ENCODE measurements at places on chromosomes 12 and 14. TPM values are rescaled to one million over a fixed set of nuclear protein-coding genes. Genes with fewer than 3 reads are reported as not detected.

PKP2 gene
- 8.5 TPM for total RNA-seq

DLK1 gene
- total RNA-seq = not detected

- peak overlapping the region; percentile 74 for H3K27ac ChIP-seq
- no peaks in the 10 kb centered on the region for H3K36me3 ChIP-seq
- H3K4me3 ChIP-seq = no peak overlapping the region
Observed at GRCh38 chr12:22051114-22051698, 5.2 kb downstream of the CMAS start.

DNA sequence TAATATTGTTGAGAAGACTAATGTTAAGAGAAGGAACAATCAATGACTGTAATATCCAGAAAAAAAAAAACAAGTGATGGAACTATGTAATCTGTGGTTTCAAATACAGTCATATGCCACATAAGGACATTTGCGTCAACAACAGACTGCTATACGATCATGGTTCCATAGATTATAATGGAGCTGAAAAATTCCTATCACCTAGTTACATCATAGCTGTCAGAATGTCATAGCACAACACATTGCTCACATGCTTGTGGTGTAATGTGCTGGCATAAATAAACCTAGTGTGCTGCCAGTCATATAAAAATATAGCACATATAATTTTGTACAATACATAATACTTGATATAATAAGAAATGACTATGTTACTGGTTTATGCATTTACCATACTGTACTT lies 653.5 kb downstream of the TRHDE start:
- H3K27ac ChIP-seq = no peak overlapping the region
- no peak for DNase-seq
- no peaks in the 10 kb centered on the region for H3K27me3 ChIP-seq
- H3K4me1 ChIP-seq = no peaks in the 10 kb centered on the region
- no peaks in the 10 kb centered on the region for H3K36me3 ChIP-seq
- H3K4me3 ChIP-seq = no peak overlapping the region

GRCh38 chr12:113050795-113051194 lies 5.7 kb upstream of the DTX1 start:
- no peak overlapping the region for H3K4me3 ChIP-seq
- no peaks in the 10 kb centered on the region for H3K4me1 ChIP-seq
- no peaks in the 10 kb centered on the region for H3K27me3 ChIP-seq
- DNase-seq = no peak

DNA sequence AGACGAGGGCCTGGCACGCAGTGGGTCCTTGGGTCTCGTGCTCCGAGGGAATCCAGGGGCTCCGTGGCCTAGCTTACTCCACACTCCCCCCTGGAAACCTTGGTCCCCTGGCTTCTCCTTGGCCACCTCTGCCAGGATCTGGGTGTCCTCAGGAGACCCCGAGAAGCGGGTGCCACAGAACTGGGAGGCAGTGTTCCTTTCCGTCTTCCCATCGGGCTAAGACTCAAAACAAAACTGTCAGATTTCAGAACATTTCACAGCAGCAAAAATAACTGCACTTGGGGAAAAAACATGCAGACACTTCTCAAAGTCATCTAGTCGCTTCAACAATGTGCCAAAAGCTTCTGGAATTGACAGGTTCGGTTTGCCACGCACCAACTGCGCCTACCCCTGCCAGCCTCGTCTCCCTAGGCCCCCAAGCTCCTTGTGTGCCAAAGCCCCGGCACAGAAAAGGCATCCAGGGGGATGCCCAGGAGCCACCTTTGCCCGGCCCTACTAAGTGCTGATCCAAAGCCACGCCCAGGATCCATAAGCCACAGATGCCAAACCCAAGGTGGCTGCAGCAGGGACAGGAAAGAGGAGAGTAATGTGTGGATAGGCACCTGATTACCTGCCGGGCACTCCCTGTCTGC lies 58.4 kb upstream of the DIO3 start:
- no peaks in the 10 kb centered on the region for H3K27me3 ChIP-seq
- no peaks in the 10 kb centered on the region for H3K36me3 ChIP-seq
- no peak overlapping the region for H3K27ac ChIP-seq
- H3K4me1 ChIP-seq = no peaks in the 10 kb centered on the region
- H3K4me3 ChIP-seq = no peak overlapping the region

- no peak for DNase-seq
- H3K4me1 ChIP-seq = peaks cover 20% of the 10 kb centered on the region
- H3K36me3 ChIP-seq = peaks cover 6% of the 10 kb centered on the region
- peak overlapping the region; percentile 98 for H3K4me3 ChIP-seq
- H3K27me3 ChIP-seq = no peaks in the 10 kb centered on the region
- H3K27ac ChIP-seq = peak overlapping the region; percentile 100
Observed at GRCh38 chr14:49895480-49895879, 2.6 kb downstream of the ARF6 start.

DNA sequence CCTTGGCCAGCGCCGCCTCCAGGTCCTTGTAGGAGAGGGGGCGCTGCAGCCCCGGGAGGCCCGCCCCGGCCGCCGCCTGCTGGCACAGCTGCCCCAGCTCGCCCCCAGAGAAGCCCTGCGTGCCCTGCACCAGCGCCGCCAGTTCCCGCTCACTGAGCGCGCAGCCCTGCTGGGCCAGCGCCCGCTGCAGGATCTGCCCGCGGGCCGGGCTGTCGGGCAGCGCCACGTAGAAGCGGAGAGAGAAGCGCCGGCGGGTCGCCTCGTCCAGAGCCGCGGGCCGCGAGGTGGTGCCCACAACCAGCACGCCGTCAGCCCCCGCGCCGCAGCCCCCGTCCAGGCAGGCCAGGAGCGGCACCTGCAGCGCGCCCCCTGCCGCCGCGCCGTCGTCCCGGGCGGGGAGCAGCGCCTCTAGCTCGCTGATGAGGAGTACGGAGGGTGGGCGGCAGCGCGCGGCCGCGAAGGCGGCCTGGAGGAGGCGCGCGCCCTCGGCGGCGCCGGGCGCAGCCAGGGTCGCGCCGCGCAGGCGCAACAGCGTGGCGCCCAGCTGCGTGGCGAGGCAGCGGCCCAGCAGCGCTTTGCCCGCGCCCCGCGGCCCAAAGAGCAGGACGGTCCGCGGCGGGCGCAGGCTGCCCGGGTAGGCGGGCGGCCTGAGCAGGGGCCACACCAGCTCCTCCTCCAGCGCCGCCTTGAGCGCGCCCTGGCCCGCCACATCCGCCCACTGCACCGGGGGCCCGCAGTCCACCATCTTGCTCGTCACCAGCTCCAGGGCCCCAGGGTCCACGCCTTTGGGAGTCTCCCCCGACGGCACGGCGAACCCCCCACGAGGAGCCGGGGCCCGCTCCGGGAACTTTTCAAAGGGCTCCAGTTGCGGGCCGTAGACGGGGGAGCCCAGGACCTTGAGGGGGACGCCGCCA lies 27.7 kb downstream of the FIGNL2 start:
- H3K36me3 ChIP-seq = no peaks in the 10 kb centered on the region
- peaks cover 72% of the 10 kb centered on the region for H3K27me3 ChIP-seq
- peaks cover 8% of the 10 kb centered on the region for H3K4me1 ChIP-seq
- DNase-seq = no peak

DNA sequence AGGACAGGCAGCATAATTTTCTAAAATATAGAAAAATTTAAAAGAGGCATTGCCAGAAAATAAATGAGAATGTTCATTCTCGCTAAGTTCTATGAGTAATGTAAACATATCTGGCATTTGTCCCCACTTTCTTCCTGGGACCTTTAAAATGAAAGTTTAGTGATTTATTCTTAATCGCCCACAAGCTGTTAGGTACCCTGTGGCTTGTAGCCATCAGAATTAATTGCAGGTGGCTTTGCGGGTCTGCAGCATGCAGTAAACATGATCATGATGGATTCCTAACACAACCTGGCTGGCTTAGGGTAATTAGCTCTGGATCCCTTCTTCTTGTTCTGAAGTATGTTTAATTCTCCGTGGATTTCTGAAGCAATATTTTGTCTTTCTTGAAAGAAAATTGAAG lies 103.5 kb upstream of the FRMD6 start:
- H3K27me3 ChIP-seq = no peaks in the 10 kb centered on the region
- no peak for DNase-seq
- H3K27ac ChIP-seq = no peak overlapping the region

- H3K27ac ChIP-seq = no peak overlapping the region
- H3K4me3 ChIP-seq = no peak overlapping the region
- no peak for DNase-seq
- no peaks in the 10 kb centered on the region for H3K4me1 ChIP-seq
Observed at GRCh38 chr14:98578204-98578603, 693.8 kb downstream of the BCL11B start.

DNA sequence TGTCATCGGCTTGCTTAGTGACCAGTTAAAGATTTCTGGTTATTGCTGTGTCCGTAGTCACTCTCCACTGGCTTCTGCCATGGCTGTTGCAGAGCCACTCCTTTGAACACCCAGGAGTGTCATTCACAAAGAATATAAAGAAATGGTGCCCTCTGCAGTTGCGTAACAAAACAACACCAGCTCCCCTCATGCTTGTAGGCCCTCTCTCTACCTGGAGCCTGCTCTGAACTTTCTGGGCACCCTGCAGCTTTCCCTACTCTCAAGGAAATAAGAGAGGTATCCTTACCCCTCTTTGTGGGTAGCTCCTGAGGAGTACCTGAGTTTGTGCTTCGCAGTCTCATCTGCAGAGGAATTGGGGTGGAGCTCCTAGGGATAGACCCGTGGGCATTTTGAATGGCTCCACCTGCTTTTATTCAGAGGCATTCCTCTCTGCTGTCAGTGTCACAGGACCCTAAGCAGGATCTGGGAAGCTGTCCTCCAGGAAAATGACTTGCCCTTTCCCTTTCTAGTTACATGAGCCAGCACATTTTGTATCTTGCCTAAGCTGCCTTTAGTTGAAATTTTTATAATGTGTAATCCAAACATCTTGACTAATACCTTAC lies 97.2 kb upstream of the TMEM260 start:
- H3K27me3 ChIP-seq = no peaks in the 10 kb centered on the region
- no peak for DNase-seq
- no peaks in the 10 kb centered on the region for H3K36me3 ChIP-seq
- H3K4me3 ChIP-seq = no peak overlapping the region
- H3K27ac ChIP-seq = no peak overlapping the region
- H3K4me1 ChIP-seq = no peaks in the 10 kb centered on the region

GRCh38 chr14:68487805-68488590 lies 304.9 kb downstream of the ZFP36L1 start:
- DNase-seq = no peak
- no peak overlapping the region for H3K4me3 ChIP-seq
- H3K27me3 ChIP-seq = no peaks in the 10 kb centered on the region
- H3K4me1 ChIP-seq = peaks cover 15% of the 10 kb centered on the region
- peak overlapping the region; percentile 57 for H3K27ac ChIP-seq

DNA sequence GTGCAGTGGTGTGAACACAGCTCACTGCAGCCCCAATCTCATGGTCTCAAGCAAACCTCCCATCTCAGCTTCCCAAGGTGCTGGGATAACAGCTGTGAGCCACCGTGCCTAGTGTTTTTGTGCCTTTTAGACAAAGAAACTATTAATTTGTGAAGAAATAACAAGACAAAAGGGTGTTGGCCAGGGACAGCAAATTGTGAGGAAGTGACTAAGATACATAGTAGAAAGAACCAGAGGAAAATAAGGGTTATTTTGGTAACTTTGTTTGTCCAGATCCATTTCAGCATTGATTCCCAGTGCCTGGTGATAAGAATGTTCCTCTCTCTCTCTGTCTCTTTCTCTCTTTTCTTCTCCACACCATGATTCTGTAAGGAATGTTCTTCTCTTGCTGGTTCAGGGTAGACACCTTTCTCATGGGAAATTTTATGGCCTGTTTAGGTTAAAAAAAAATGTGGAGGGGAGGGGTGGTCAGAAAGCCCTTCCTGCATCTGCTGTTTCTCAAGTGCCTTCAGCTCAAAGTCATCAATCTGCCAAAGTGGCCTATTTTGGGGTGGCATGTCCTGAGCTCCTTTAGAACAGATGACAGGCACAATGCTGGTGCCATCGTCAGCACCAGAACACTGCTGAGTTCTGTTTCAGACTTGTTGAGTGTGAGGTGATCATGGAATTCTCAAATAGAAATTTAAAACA lies 184.4 kb upstream of the EEA1 start:
- no peak for DNase-seq
- H3K27me3 ChIP-seq = no peaks in the 10 kb centered on the region
- no peak overlapping the region for H3K4me3 ChIP-seq
- no peaks in the 10 kb centered on the region for H3K36me3 ChIP-seq
- peaks cover 31% of the 10 kb centered on the region for H3K4me1 ChIP-seq
- H3K27ac ChIP-seq = no peak overlapping the region

DNA sequence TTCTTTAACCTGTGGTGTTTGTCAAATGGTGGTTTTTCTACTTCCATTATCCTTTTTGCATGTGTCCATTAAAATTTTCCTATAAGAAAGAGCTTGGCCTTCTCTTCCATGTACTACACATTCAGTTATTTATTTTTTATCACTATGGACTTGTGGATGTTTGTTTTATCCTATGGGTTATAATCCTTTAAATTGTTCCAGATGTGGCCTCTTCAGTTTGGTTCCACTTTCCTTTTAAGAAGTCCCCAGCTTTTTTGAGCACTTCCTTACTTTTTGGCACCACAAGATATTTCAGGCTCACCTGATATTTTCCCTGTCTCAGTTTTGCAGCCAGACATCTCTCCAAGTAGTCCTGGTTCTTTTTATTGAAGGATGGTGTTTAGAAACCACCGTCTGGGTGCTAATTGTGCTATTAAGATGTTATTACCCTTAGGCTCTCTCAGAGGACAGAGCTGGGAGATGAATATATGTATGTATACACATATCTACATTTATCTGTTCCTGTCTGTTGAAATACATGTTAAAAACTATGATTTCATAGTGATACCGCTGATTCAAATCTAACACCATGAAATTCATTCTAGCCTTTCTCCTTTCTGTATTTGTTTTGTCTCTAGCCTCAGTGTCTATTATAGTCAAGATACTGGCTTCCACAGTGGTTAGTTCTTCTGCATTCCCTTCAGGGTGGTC lies 408.5 kb upstream of the RGS6 start:
- no peaks in the 10 kb centered on the region for H3K27me3 ChIP-seq
- H3K4me3 ChIP-seq = no peak overlapping the region
- H3K4me1 ChIP-seq = no peaks in the 10 kb centered on the region
- no peak overlapping the region for H3K27ac ChIP-seq

GRCh38 chr14:97155320-97155719 lies 358.1 kb downstream of the VRK1 start:
- no peaks in the 10 kb centered on the region for H3K36me3 ChIP-seq
- H3K4me1 ChIP-seq = no peaks in the 10 kb centered on the region
- no peaks in the 10 kb centered on the region for H3K27me3 ChIP-seq
- no peak overlapping the region for H3K4me3 ChIP-seq

ABCC9 gene
- total RNA-seq = 2.0 TPM

GRCh38 chr14:60931218-60931617 lies 49.7 kb downstream of the TRMT5 start:
- H3K4me1 ChIP-seq = no peaks in the 10 kb centered on the region
- no peaks in the 10 kb centered on the region for H3K27me3 ChIP-seq
- no peak for DNase-seq
- no peak overlapping the region for H3K27ac ChIP-seq
- no peaks in the 10 kb centered on the region for H3K36me3 ChIP-seq
- H3K4me3 ChIP-seq = no peak overlapping the region

Measured in esophagus squamous epithelium (tissue), 5 donors.